ENCODE measurements at places on chromosomes 2 and 18.

- no peak for DNase-seq
Measured at GRCh38 chr2:45874344-45874743, 222.9 kb downstream of the PRKCE start.

GRCh38 chr18:79490626-79491041 is 94.9 kb downstream of the NFATC1 start:
- no peak for DNase-seq

DNA sequence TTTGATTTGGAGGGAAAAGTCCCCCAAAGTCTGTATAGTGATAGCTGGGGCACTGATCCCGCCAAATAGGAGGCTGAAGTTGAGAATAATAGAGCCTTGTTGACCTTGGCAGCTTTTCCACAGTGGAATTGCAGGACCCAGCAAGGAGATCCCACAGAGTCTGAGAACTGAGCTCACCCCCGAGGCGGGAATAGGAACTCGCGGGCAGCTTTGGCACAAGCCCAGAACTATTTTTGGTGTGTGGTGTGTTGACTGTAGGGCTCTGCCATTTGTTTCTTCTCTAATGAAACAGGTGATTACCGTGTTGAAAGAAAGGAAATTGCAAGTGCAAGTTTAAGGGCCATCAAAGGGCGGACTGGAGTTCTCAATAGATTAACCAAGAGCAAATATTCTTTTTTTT is 34.0 kb downstream of the SH3RF3 start:
- no peak for DNase-seq

DNA sequence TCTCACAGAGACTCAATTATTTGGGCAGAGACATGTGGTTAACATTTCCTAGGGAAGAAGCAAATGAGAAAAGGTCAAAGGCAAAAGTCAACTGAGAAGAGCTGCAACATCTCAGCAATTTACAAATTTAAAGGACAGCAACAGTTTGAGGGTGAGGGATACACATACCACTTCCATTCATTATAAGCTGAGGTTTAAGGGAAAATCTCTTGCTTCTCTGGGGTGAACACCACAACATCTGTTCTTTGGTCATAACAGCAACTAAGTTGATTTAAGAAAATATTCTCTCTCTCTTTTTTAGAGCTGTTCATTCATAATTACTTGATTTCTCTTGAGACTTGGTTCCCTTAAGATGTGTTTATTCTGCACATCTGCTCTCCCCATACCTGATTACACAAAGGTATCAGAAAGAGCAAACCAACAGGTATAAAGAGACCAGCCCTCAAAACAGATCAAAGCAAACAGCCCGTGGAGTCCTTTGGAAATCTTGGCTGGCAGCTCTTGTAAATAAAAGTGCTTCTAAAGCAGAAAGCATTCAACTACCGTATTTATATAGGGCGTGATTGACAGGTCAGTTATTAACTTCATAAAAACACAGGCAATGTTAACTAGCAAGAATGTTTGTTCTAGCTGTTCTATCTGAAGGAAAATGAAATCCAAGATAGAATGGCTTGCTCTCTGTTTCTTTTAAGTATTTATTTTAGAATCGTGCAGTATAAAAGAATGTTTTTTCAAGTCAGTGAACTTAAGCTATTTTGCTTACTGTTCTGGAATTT is 132.8 kb downstream of the THADA start:
- no peak for DNase-seq

GRCh38 chr2:98541906-98542305 is 66.4 kb downstream of the COA5 start:
- no peak for DNase-seq

- no peak for DNase-seq
Measured at GRCh38 chr18:9982711-9983110, 68.9 kb downstream of the VAPA start.

GRCh38 chr2:122590524-122590923 is 835.1 kb downstream of the TSN start:
- DNase-seq, result no peak

GRCh38 chr2:65666156-65666725 is 233.8 kb upstream of the SPRED2 start:
- no peak for DNase-seq

GRCh38 chr18:62846313-62846712 is 131.0 kb downstream of the PHLPP1 start:
- no peak for DNase-seq

DNA sequence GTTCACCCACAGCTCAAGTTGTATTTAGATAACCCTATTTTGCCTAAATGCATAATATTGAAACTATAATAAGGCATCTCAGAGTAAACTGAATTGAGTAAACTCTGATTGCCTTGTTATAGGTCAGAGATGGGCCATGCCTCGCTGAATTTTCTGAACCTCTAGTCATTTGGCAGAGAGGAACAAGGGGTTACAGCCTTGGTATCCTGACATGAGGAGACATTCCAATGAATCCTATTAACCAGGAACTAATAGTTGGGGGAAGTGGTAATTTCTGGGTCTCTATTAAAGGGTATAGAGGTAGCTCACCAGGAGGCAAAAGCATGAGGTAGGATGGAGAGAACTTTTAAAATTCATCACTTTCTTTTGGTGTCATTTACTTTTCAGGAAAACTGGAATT is 227.4 kb upstream of the CHST9 start:
- no peak for DNase-seq

- no peak for DNase-seq
Measured at GRCh38 chr18:515156-515815, 14.8 kb upstream of the COLEC12 start.

DNA sequence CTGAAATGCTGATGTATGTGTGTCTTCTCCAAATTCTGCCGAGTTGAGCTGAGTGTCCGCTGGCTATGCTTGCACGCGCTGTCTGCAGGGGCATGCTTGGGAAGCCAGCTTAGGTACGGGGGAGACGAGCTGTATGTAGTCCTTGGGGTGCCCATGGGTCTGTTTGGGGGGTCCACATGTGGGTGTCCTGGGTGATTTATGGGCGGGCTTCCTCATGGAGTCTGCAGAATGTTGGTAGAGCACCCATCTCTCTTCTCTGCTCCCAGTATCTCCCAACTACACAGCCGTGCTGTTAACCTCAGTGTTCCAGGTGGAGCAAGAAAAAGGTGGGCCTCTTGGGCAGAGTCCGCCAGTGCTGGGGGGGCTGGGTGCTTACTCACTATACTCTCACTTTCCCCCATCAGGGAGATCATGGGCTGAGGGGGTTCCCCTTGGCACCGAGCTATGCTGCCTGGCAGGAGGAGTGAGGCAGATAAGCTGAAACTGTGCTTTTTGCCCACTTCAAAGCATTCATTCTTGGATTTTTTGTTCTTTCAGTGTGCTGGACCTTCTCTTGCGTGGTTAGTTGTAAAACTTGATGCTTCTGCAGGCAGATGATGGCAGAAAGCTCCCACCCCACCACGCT is 128.2 kb upstream of the ALKAL2 start:
- no peak for DNase-seq

GRCh38 chr2:205904873-205905272 is 181.1 kb downstream of the INO80D start:
- DNase-seq, result no peak

DNA sequence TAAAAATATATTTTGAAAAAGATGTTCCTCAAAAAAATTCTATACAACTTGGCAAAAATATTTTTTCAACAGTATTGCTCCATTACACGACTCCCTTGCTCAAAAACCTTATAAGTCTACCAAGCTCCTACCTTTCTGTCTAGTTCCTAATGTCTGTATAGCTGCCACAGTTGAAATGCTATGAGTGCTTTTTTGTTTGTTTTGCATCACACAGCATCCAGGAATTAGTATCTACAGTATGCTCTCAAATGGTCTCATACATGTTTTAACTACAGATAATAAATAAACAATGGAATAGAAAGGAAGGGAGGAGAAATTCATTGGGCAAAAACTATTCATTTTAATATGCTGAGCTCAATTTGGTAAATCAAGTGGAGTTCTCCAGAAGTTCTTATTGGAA is 17.3 kb downstream of the ACADL start:
- DNase-seq, result no peak

DNA sequence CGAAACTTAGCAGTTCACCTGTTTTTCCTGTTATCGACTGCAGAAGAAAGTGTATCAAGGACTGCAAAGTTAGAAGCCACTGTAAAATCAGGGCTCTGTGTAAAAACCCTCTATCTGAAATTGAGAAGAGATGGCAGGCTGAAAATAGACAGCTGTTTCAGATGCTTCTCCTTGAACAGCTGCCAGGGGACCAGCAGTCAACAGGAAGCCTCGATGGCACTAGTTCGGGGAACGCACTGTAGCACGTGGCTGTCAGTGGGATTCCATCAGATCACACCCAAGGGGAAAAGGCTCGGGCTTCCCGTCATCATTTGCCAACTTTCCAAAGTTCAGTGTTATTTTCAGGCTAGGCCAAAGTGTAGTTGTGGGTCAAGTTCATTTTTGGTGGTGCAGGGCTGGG is 316.9 kb downstream of the TXNL1 start:
- DNase-seq, result no peak

DNA sequence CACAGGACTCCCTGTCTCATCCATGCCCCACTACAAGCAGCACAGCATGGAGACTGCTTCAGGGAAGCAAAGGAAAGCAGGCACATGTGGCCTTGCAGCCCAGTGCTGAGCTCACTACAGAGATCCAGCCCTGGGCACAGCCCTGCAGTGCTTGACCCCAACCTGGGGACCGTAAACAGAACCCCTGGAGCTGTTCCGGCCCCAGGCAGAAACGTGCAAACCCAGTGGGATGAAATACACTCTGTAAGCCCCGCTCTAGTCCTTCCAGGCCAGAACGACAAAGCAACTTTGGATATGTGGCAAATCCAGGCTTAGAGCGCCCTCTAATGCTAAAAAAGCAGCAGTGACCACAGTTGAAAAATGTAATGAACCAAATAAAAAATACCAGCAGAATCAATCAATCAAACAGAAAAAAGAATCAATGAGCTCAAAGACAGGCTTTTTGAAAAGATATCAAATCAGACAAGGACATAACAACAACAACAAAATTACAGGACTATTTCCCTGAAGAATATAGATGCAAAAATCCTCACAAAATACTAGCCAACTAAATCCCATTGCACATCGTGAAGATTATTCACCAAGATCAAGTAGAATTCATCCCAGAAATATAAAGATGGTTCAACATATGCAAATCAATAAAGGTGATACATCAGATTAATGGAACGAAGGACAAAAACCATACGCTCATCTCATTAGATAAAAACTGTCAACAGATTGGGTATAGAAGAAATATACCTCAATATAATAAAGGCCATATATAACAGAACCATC is 45.6 kb downstream of the ZNF519 start:
- no peak for DNase-seq

DNA sequence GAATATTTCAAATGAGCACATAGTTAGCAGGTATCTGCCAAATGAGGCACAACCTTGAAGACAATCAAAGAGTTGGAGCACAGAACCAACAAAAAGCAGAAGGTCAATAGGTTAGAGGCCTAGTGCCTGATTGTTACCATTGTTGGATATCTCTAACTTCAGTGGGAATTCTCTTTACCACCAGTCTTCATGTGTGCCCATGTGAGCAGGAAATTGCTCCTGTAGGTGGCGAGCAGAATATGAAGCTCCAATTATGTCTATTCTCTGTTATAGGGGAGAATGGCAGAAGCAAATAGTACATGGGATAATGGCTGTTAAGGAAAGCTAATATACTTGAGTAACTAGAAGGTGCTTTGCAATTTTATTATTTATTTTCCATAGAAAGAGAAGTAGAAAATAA is 14.9 kb upstream of the ZNF385B start:
- no peak for DNase-seq

DNA sequence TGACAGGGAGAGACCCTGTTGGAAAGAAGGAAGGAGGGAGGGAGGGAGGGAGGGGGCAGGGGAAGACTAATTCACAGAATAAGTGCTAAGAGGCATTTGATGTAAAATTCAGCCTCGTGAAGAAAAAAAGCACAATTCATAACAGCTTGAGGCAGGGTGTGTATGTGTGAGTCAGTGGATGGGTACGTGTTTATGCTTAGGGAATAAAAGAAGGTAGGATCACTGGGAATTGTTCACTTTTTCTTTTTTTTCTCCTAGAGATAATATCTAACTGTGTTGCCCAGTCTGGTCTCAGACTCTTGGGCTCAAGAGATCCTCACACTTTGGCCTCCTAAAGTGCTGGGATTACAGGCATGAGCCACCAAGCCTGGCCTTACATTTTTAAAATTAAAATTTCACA is 39.2 kb downstream of the WDR33 start:
- no peak for DNase-seq

DNA sequence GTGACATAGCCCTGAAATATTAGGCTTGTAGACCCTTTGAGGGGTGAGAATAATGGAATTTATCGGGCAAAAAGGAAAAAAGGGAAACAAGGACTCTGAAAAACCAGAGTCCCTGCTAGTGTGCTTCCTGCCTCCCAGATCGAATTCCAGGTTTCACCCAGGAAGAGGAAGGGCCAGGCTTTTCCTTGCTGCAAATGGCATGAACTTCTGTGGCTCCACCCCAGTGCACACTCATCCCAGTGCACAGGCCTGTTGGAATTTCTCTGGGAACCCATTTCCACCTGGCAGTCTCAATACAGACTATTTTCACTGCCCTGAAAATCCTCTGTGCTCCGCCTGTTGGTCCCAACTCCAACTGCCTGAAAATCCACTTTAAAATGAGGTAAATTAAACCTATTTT is 29.9 kb downstream of the C18orf54 start:
- DNase-seq, result no peak

GRCh38 chr18:26700201-26700600 is 151.8 kb upstream of the KCTD1 start:
- DNase-seq, result no peak

GRCh38 chr2:187050409-187050998 is 201.5 kb upstream of the ZSWIM2 start:
- DNase-seq, result no peak

- no peak for DNase-seq
Measured at GRCh38 chr2:112869258-112869842, 32.8 kb upstream of the IL1B start.

- DNase-seq, result no peak
Measured at GRCh38 chr2:98711506-98711905, 19.4 kb downstream of the MGAT4A start.

GRCh38 chr2:240832205-240832727 is 12.2 kb upstream of the KIF1A start:
- peak; percentile 97 for DNase-seq

DNA sequence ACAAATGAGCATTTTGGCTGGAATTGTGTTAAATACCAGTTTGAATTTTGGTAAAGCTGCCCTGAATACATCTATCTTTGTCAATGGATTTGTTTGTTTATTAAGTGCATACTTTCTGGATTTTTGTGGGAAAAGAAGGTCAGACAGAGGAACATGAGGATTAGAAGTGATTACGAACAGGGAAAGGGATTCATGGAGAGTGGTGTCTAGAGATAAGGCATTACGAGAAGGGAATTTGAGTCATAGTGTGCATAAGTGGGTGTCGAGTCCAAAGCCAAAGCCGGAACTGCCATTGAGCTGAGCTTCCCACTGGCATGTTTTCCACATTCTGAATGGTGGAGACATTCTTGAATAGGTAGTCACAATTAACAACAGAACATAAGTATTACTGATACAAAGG is 68.9 kb upstream of the EFEMP1 start:
- no peak for DNase-seq
